NCI-H82 (cell line): ENCODE measurements at places on chromosomes 7 and 10.

DNA sequence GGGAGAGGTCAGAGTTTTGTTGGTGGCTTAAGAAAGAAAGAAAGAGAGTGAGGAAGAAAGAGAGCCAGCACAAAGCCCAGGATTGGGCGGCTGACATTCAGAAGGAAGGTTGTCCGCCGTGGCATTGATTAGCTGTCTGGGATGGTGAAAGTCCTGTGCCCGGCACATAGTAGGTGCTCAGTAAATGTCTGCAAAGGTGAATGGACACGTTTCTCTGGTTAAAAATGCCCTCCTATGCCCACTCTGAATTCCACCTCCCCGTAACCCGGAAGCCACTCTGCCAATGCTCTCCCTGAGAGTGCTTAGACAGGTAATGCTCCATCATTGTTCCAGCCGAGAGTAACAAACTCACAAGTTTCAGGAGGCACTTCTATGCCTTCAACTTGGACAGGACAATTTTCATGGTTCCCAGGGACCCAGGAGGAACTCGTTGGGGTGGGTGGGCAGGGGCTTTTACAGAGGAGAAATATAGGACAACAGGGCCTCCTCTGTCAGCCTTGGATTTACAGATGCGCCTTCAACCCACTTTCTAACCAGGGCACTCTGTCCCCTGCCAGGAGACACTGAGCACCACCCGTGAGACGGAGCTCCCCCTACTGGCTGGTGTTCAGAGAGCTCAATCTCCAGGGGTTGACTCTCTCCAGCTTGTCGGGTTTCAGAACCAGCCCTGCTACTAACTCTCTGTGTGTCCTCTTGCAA, 411.5 kb upstream of the ZMIZ1 start:
- peak; percentile 86 for DNase-seq

DNA sequence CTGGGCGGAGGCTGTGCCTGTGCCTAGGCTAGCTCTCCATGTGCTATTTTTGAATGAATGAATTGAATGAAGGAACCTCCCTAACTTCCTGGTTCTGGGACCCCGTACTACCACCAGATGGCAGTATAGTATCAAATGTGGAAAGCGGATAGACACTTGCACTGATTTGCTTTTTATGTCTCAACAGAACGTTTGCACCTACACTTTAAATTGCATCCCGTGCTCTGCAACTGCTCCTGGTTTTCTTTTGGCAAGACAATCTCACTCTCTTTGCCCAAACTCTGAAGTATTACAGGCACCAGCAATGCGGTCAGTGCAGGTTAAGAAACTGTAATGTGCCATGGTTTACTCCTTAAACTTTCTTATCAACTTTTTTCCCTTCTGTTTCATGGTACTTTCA, 6.5 kb downstream of the FZD8 start:
- DNase-seq, result peak; percentile 82

GRCh38 chr10:77832238-77832637, 94.3 kb downstream of the DLG5 start:
- no peak for DNase-seq

DNA sequence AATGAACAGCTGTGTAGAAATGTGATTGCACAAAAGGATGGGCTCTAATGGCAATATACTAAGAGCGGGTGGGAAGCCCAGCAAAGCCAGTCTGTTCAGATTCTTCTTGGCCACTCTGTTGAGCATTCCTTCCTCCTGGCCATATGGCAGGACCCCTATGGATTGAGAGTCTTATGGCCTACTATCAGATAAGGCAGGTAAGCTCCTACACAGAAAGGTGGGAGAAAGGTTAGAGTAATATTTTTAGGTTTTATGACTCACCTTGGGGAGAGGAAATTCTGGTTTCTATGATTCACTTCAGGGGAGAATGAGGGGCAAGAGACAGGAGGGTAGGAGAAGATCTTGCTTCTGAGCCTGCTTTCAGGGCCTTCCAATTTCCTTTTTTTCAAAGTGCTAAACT, 15.1 kb upstream of the AKR1B10 start:
- no peak for DNase-seq

GRCh38 chr7:41731493-41732435, 28.9 kb upstream of the INHBA start:
- DNase-seq, result peak; percentile 30

- no peak for DNase-seq
These were observed 316.7 kb downstream of the CCDC3 start for GRCh38 chr10:12684784-12685183.

- DNase-seq, result no peak
These were observed 183.4 kb upstream of the PLXNA4 start for GRCh38 chr7:132759482-132760243.

DNA sequence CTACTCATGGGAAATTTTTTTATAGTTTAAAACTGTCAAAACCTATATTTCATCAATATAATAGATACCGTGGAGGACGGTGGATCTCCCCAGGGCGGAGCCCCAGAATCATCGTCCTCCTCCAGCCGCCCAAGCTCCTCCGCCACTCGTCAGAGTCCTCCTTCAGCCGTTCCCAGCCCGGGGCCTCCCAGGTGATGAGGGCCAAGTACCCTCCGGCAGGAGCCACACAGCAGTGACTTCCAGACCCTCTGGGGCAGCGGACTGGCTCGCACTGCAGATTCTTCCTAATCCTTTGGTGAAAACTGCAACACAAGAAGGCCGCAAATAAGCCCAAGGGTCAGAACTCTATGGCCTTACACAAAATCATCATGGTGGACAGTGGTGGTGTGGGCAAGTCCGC, 26.8 kb upstream of the ABCB5 start:
- no peak for DNase-seq

DNA sequence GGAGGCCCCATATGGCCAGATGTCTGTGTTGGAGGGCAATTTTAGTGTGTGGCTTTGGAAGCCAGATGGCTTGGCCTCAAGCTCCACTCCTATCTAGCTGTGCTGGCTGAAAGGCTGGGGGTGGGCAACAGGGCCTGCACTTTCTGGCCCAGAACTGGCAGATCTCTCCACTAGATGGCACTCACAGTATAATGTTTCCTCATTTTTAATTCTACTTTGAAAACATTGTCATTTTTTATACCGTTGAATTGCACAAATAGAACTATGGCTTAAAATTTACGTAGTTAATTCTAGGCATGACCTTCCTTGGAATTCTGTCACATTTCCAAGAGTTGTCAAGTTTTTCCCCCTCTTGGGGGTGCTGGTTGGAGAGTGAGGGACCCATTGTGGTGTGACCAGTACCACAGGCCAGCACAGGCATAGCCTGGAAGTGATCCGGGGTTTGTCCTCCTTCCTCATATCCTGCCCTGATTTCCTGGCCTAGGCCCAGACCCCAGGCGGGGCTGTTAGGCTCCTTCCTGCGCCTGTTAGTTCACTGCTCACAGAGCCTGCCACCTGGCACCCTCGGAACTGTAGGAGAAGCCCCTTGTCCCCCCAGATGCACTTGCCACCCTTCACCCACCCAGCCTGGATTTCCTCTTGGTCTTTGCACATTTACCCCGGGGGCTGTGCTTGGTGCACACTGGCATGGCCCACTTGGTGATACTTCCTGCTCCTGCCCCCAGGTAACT, 52.8 kb downstream of the ARHGAP22 start:
- peak; percentile 88 for DNase-seq

GRCh38 chr10:14635043-14635710, 139.5 kb downstream of the FAM107B start:
- DNase-seq, result no peak

DNA sequence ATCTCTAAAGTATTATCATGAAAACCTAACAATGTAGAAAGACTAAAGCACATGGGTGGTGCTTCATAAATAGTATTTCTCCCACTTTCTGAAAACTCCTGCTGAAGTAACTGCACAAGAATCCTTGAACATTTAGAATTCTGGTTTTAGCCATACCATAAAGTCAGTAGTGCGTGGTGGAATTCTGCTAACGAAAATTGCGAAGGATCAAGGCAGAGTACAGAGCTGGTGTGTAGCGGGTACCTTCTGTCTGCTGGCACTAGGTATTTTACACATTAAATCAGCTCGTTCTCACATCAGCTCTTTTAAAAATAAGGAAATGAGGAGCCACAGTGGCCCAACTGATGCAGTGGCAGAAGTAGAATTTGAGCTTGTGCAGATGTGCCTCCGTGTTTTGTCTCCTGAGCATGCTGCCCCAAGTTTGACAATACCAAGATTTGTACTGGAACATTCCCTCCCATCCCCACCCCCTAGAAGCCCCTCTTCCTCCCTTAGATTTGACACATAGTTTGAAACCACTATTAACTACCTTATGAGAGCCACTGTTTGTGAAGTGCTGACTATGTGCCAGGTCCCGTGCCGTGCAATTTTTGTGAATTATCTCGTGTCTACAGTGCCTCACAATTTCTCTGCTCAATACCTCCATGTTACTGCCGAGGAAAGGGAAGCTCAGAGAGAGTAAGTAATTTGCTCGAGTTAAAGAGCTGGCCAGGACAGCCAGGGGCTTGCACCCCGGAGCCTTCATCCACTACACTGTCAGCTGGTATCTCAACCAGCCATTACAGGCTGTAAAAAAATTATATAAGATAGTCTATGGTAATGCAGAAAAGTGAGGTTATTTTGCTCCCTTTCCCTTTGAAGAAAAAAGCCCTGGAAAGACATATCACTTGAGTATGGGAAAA, 66.9 kb downstream of the EGFR start:
- no peak for DNase-seq

GRCh38 chr7:38781991-38782390, 127.0 kb downstream of the VPS41 start:
- no peak for DNase-seq

DNA sequence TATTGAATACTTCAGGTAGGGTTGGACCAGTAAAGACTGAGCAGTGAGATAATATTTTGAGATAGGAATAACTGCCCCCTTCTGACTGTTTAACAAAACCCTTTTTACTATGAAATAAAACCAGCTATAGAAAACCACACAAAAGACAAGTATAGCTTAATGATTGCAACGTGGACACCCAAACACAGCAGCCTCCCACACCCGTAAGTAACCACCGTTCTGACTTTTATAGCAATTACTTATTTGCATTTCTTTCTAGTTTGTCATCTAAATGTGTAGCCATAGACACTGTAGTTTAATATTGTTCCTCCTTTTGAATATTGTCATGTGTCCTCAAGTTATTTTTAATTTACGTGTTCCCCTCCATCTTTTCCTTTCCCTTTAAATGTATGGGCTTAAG, 42.9 kb upstream of the SYPL1 start:
- no peak for DNase-seq

DNA sequence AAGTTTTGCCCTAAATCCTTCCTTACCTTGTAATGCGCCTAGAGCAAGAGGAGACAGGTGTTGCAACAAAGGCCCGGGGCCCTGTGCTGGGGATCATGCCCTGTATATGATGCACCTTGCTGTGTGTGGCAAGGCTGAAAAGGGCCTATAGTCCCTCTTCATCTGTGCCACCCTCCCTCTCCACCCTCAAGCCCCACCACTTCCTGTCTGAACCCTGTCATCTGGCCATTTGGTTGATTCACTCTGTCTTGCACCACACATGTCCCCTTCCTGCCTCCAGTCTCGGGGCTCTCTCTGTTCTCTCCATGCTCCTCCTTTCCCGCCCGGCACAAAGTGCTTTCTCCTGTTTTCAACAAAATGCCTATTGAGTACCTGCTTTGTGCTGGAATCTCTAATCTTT, 11.5 kb upstream of the MALSU1 start:
- DNase-seq, result no peak

DNA sequence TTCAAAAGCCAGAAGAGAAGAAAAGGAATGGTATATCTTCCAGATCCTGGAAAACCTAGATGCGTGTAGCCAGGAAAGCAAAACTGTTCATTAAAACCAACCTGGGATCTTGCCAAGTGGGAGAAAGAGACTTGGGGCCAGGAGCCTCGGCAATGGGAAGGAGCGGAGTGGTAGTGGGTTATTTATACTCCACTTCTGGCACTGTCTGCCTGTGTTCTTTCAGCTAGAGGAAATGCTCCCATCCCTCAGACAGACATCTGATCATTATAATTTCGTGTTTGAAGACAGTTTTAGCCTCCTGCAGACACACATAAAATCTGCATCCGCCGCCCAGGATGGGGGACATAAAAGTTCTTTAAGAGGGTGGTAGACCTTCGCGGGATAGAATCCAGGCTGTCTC, 421.6 kb downstream of the RPS24 start:
- DNase-seq, result no peak

DNA sequence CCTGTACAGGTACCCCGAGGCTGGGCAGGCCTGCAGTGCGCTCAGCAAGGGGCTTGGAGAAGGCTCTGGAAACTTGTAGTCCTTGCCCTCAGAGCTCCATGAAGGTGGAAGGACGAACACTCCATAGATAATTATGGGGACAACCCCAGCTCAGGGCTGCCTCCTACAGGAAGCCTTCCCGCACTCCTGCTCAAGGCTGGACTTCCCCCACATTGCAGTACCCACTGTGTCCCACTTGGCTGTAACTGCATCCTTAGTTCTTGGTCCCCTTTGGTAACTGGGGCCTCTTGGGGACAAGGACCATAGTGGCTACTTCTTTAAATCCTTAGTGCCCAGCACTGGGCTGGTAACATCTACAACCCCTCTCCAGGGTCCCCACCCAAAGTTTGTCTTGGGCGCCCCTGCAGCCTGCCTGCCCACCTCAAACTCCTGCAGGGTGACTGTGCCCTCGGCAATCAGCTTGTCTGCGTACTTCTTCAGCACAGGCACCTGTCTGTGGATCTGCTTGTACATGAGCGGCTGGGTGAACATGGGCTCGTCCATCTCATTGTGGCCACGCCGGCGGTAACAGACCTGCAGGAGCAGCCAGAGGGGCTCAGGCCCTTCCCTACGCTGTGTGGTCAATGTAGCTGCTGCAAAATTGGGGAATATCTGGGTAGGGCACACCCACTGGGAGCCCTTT, 17.1 kb downstream of the OGDHL start:
- peak; percentile 9 for DNase-seq

GRCh38 chr10:54869022-54869421, 68.0 kb upstream of the PCDH15 start:
- DNase-seq, result no peak

- DNase-seq, result peak; percentile 24
These were observed 1.7 kb downstream of the SH2B2 start for GRCh38 chr7:102288285-102288930.

DNA sequence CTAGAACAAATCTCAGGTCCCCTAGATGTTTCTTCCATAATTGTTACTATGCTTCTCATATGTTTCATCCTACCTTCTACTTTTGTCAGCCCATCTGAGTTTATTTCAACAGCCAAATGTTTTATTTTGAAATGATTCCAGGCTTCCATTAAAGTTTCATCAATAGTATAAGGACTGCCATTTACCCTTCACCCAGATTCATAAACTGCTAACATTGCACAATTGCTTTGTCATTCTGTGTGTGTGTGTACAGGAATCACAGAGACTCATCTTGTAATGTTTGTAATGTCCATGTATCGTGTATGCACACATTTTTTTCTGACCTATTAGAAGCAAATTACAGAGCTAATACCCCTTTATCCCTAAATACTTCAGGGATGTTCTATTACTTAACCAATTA, 25.5 kb downstream of the MMRN2 start:
- DNase-seq, result no peak
